ENCODE measurements at places on chromosomes 11 and 22.

DNA sequence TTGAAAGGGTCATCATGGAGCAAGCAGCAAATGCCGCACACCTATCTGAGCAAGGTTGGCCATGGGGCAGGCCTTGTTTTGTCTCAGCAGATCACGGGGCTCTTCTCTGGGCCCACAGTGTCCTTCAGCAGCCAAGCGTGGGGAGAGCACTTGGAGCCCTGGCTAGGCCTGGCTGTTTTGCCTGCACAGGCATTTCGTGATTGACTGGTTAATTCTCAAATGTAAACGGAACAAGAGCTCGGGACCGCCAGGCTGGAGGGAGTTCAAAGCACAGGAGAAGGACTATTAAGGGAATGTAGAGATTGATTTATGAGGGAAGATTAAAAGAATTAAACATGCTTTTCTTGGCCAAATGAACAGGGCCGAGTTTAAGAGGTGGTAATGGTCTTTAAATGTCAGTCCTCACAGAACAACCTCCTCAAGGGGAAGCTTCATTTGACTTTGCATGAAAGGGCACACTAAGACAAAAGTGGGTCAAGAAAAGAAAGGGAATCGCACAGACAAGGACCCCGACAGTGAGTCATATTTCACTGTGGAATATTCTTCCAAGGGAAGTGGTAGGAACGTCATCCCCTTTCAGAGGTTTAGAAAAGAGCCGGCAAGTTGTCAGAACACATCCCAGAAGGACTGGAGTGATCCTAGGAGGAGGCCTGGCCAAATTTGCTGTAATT is 20.7 kb downstream of the SPON1 start:
- no peak for DNase-seq

DNA sequence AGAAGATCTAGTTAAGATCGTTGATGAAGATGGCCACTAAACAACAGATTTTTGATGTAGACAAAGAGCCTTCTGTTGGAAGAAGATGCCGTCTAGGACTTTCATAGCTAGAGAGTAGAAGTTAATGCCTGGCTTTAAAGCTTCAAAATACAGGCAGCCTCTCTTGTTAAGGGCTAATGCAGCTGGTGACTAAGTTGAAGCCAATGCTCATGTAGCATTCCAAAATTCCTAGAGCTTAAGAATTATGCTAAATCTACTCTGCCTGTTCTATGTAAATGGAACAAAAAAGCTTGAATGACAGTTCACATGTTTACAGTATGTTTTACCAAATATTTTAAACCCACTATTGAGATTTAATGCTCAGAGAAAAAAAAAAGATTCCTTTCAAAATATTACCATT is 492.6 kb downstream of the CNTN5 start:
- DNase-seq: no peak

DNA sequence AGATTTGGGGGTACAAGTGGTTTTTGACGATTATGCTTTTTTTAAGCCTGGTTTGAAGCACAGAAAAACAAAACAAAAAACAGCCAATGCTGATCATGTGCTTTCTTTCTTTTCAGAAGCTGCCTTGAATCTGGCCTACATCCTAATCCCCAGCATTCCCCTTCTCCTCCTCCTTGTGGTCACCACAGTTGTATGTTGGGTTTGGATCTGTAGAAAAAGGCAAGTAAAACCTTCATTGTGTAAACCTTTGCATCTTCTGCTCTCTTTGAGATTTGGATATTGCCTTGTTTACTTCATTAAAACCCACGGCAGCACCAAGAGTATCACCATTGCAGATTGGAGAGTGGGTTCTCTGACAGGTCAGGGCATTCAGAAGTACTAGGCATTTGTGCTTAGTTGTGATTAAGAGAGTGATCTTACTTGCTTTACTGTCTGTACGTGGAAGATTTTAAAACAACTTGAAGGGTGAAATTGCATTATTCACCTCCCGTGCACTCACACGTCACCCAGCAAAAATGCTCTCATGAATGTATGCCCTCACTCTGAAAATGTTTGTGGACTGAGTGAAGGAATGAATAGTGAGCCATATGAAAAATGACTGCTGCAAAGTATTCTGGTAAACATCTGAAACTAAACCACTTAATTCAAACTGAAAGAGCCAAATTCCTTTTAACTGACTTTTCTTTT is 17.0 kb downstream of the LAYN start:
- no peak for DNase-seq

GRCh38 chr11:9351321-9351881 is 33.1 kb upstream of the IPO7 start:
- no peak for DNase-seq

GRCh38 chr11:57309106-57310059 is 15.4 kb downstream of the TNKS1BP1 start:
- DNase-seq: no peak

DNA sequence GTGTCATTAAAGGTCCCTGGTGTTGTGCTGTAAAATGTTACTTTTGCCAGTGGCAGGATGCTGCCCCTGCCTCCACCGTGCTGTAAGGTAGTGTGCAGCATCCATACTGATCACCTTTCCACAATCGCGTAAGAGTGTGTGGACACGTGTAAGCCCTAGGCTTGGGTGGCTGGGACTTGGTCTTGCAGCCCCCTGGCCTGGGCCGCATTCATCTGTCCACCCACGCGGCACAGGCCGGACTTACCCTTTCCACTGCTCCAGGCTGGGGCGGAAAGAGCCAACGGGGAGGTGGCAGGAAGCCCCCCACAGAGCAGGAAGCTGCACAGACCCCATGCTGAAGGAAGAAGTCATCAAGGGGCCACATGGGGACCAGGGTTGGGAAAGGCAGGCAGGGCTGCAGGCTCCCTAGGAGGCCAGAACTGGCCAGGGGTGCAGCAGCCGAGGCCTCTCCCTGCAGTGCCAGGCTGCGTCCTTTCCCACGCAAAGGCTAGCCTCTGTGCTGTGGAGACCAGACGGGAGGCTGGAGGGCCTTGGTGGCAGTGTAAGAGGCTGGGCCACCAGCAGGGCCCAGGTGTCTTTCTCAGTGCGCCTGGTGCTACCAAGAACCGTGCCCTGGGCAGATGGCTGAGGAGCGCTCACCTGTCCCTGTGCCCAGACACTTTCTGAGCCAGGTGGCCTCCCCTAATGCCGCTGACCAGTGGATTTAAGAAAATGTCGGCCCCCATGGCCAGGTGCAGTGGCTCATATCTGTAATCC is 11.7 kb upstream of the TMEM191C start:
- no peak for DNase-seq

DNA sequence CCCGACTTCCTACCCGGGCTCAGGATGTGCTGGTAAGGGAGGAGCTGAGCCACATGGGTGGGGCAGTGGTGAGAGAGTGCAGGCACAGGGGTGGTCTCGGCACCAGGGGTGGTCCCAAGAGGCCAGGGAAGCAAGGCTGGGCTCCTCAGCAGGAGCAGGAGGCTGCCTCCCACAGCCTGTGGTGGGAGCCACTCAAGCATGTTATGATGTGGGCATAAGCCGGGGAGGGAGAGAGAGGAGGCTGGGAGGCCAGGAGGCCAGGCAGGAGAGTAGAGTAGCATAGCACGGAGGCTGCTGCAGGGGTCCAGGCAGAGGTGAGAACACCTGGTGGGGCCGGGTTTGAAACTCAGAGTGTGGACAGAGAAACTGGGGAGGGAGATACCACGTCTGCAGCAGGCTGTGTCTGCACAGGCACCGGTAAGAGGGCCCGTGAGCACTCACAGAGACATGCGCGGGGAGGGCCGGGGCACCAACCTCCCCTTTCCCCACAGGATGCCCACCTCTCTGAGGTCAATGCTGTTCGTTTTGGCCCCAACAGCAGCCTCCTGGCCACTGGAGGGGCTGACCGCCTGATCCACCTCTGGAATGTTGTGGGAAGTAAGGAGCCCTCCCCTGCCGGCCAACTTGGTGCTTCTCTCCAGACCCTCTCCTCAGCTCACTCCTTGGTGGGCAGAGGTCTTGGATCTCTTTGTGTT is 10.7 kb downstream of the ATG16L2 start:
- DNase-seq: no peak

Data from activated naive CD8-positive, alpha-beta T cell treated with anti-CD3 and anti-CD28 coated beads, Interleukin-2, amount 50 U/mL, for 16 hours (primary cell).